ENCODE measurements at places on chromosomes 7 and 10.

GRCh38 chr10:86446440-86446839 is 75.2 kb downstream of the WAPL start:
- no peak for DNase-seq

GRCh38 chr7:135994466-135995205 is 17.5 kb upstream of the MTPN start:
- no peak for DNase-seq

GRCh38 chr7:27161721-27162560 is 3.4 kb downstream of the HOXA9 start:
- DNase-seq: no peak

DNA sequence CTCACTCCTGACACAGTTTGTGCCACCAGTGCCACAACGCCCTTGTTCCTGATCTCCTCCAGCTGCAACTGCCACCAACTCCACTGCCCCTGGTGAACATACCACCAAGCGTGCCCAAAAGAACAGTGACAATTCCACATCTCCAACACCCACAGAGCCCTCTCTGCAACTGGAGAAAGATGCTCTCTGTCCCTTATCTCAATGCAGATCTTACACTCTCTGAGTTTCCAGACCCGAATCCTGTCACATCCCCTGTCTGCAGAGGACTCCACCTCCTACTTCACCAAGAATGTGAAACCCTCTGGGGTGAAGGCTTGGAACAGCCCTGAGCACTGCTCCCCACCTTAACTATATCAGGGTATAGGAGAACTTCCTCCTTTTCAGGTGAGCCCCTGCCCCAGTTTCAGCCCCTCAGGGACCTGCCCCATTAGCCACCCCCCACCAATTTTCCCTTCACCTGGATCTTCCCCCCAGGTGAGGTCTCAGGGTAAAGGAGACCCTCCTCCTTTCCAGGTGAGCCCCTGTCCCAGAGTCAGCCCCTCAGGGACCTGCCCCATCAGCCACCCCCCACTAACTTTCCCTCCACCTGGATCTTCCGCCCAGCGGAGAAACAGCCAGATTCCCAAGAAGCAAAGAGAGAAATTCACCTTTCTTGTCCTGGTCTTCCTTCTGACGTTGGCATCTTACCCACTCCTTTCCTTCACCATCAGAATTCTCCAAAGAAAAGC is 55.0 kb downstream of the CPXM2 start:
- no peak for DNase-seq

DNA sequence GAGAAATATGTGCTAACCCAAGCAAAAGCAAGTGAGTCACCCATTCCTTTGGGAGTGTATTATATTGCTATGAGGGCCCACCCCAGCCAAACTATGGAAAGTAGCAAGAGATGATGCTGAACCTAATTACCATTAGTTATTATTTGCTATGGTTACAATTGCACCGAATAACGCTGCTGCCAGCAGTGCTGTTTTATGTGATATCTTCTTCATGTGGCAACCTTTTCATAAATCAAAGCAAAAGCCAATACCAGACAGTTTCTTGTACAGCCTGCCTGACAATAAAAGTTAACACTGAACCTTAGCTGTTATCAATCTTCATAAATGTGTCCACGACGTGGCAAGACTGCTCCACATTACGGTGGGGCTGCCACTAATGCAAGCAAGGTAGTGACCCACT is 241.7 kb upstream of the PLXNA4 start:
- no peak for DNase-seq

- DNase-seq: no peak
These were observed 36.1 kb downstream of the CRHR2 start for GRCh38 chr7:30646154-30646553.

DNA sequence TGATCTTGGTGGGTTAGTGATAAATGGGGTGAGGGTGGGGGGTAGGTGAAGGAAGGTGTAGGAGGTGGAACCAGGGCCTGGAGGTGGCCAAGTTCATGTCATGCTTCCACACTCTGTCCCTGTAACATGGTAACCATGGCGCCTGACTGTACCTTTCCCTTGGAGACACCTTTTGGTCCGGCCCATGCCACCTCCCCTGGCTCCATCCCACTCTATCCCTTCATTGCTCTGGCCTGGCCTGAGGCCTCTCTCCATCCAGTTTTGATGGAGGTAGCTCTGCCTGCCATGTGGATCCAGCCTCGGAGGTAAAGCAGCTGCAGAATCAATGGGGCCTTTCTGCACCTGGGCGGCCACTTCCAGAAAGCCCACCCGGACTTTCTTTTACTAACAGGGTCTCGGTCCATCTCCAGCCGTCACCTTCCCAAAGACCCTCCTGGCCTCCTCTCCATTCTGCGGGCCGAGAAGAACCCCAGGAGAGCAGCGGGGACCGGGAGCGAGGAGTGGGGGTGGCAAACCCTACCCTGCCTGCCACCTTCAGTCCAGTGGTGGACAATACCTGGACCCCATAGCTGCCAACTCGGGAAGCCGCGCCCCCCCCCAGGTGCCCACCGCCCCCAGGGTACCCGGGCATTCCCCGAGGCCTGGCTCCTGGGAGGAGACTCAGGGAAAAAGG is 504 bp upstream of the TRRAP start:
- DNase-seq: no peak

DNA sequence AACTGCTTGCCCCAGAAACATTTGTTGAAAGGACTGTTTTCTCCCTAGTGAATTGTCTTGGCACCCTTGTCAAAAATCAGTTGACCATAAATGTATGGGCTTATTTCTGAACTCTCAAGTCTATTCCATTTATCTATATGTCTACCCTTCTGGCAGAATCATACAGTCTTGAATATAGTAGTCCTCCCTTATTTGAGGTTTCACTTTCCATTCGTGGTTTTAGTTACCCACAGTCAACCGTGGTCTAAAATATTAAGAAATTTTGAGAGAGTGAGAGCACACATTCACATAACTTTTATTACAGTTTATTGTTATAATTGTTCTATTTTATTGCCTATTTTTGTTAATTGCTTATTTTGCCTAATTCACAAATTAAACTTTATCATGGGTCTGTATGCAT is 17.4 kb upstream of the CEP41 start:
- no peak for DNase-seq

- no peak for DNase-seq
These were observed 8.0 kb downstream of the SYCE1 start for GRCh38 chr10:133557381-133557780.

- DNase-seq: peak; percentile 33
These were observed 1.2 kb downstream of the PIP4K2A start for GRCh38 chr10:22712956-22713852.

DNA sequence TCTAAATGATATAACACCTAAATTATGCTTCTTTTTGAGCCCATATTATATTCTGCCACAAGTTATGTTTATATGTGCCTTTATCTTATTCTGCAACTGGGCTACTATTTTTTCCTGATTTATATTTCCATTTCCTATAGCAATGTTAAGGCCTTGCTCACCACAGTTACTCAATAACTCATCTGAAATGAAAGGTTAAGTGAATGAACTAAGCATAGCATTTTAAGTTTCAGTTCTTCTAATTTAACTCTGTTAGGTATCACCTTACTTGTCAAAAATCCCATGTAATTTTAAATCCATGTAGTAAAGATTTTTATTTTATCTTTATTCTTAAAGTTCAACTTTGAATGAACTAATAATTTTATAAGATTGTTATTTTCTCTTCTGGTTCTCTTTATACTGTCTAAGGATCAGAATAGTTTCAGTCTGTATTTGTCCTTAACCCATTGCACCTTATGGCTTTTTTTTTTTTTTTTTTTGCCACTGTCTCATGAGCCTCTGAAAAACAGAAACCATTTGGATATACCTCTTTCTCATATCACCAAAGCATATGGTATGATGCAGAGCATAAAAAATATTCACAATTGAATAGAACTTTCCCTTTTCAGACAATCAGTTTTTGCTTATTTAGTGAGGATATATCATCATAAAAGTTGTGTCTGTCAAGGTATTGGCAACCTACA is 301.8 kb upstream of the ZWINT start:
- no peak for DNase-seq

- no peak for DNase-seq
These were observed 86.4 kb upstream of the DGKB start for GRCh38 chr7:14988941-14989340.

GRCh38 chr7:30996256-30996655 is 32.5 kb downstream of the GHRHR start:
- DNase-seq: no peak

DNA sequence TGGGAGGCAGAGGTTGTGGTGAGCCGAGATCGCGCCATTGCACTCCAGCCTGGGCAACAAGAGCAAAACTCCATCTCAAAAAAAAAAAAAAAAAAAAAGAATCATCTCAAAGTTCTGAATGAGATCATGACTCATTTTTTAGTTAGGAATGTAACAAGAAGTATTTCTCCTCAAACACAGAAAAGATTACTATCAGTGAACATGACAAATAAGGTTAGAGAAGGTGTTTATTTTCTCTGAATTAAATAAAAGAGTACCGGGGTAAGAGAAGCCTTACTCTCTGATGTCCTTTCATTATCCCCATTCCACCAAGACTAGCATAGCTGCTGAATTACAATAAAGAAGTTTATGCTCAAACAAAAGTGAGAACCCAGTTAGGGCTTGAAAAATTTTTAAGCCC is 50.1 kb downstream of the IPMK start:
- no peak for DNase-seq

GRCh38 chr10:12409161-12409560 is 59.8 kb downstream of the CAMK1D start:
- DNase-seq: no peak

DNA sequence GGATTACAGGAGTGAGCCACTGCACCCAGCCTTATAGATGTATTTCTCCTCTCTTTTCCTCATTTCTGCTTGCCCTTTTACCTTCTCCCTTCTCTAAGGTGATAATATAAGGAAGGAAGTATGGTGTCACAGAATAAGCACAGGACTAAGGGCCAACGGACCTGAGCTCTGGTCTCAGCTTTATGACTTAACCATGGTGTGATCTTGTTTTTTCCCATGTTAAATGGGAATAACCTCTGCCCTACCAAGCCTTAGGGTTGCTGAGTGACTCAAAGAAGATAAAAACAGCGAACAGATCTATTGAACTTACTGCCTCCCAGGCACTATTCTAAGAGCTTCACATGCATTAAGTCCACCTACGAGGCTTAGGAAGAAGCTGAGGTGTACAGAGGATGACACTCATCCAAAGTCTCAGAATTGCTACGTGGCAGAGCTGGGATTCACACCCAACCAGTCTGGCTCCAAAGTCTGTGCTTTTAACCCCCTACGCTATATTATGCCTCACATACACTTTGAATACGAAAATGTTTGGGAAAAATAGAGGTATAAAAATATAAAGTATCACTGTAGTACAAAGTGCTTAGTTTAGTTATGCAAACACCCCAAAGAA is 5.6 kb downstream of the UROS start:
- no peak for DNase-seq

GRCh38 chr7:391411-391951 is 101.5 kb downstream of the FOXL3 start:
- DNase-seq: no peak

DNA sequence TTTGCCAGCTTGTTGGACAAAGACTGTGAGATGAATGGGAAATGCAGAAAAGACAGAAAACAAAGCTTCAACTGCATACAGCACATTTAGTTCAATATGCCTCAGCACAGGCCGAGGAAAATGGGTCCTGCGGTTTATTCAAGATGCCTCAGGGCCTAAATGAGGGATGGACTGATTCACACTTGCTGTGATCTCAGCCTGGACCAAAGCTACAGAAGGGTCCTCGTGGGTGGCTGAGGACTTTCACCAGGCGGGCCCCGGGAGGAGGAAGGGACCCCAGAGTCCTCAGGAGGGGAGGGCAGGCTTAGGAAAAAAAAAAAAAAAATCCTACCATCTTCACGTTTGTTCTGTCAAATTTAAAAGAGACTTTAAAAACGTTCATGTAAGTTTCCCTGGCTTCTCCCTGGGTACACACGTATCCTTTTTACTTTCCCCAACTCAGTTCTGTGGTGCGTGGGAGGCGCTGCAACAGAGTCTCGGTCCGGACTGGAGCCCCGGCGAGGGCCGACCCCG is 624 bp upstream of the ZNF783 start:
- no peak for DNase-seq

DNA sequence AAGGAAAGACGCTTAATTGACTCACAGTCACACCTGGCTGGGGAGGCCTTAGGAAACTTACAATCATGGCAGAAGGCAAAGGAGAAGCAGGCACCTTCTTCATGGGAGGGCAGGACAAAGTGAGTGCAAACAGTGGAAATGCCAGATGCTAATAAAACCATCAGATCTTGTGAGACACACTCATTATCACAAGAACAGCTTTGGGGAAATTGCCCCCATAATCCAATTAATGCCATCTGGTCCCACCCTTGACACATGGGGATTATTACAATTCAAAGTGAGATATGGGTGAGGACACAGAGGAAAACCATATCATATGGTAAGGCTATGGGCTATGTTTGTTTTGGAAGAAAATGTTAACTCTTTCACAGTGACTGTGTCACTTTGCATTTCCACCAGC is 1272.5 kb upstream of the CELF2 start:
- DNase-seq: no peak

- DNase-seq: no peak
These were observed 495.7 kb upstream of the TPK1 start for GRCh38 chr7:145331522-145331921.

- no peak for DNase-seq
These were observed 219.7 kb downstream of the MLLT10 start for GRCh38 chr10:21753497-21754270.

GRCh38 chr7:102054158-102054557 is 232.5 kb upstream of the SH2B2 start:
- no peak for DNase-seq

- DNase-seq: no peak
These were observed 127.4 kb upstream of the AGR3 start for GRCh38 chr7:17009007-17009719.

GRCh38 chr10:73581918-73582317 is 9.2 kb downstream of the USP54 start:
- DNase-seq: no peak

DNA sequence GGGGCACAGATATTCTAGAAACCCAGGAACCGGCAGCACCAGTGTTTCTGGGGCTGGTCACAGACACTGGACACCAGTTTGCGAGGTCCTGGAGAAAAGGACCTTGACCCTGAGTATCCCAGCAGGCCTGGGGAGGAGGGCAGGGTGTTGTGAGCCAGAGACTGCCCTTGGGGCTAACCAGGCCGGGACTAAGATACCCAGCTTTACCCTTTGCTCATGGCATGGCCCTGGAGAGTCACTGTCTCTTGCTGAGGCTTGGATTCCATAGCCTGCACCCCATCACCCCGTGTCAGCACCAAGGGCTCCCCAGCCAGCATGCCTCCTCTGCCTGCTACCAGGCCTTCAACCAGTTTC is 124.4 kb downstream of the COL26A1 start:
- DNase-seq: no peak

GRCh38 chr7:76515999-76516443 is 5.7 kb downstream of the UPK3B start:
- DNase-seq: no peak

GRCh38 chr10:99941942-99942820 is 67.6 kb downstream of the DNMBP start:
- no peak for DNase-seq

- DNase-seq: peak; percentile 90
These were observed at the start of gene UBE3C for GRCh38 chr7:157138424-157139110. TSS of gene UBE3C (plus strand) at chr7:157138926. CDS start at chr7:157139273, 347 bp downstream.

DNA sequence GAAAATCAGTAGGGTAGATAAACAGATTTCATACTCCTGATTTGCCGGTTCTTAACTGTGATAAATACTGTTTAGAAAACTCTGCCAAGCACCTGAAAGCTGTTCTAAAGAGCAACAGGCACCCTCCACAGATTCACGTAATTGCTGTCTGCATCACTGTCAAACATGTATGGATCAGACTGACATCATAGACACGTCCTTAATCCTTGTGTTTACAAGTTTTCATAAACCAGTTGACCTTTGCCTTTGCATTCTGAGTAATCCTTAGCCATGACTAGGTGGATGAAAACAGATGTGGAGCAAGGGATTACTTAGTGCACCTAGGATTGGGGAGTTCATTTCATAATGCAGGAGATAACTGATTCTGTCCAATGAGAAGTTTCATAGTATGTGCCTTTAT is 41.6 kb downstream of the SLC39A12 start:
- no peak for DNase-seq

Measured in activated T-helper 1 cell treated with anti-CD3 and anti-CD28 coated beads, Interleukin-2, amount 50 U/mL, for 16 hours (primary cell).